A549 treated with GW870086 at 1 μM for 4 hours (cell line): ENCODE measurements at places on chromosomes 4 and X. TPM values are rescaled to one million over a fixed set of nuclear protein-coding genes. Genes with fewer than 3 reads are reported as not detected.

Gene PLP1
- not detected in 5 replicates for total RNA-seq

Gene NUDT6
- total RNA-seq: 6.5 to 7.8 TPM (median 7.3 TPM) in 5 replicates

Gene FABP2
- not detected in 5 replicates for total RNA-seq

Gene NAP1L3
- 0.27 to 0.50 TPM (median 0.34 TPM) in 5 replicates for total RNA-seq

Gene YIPF7
- total RNA-seq: not detected in 5 replicates

Gene RHOXF2
- not detected in 5 replicates for total RNA-seq

Gene TMEM31
- not detected in 5 replicates for total RNA-seq

Gene IBSP
- total RNA-seq: not detected in 5 replicates

Gene SNX25
- 6.1 to 7.6 TPM (median 7.5 TPM) in 5 replicates for total RNA-seq

Gene FATE1
- total RNA-seq: not detected in 5 replicates

Gene BCAP31
- total RNA-seq: 350 to 420 TPM (median 366 TPM) in 5 replicates

Gene PNMA5
- not detected in 5 replicates for total RNA-seq

Gene RENBP
- 0.09 to 0.29 TPM (median 0.14 TPM) in 4 of 5 replicates, not detected in the other for total RNA-seq

Gene EGFL6
- 0.05 to 0.06 TPM in 2 of 5 replicates, not detected in the others for total RNA-seq

Gene LANCL3
- total RNA-seq: not detected in 5 replicates

Gene ZAR1
- 0.14 TPM in 1 of 5 replicates, not detected in the others for total RNA-seq

Gene DSPP
- total RNA-seq: not detected in 5 replicates

Gene BRS3
- not detected in 5 replicates for total RNA-seq

Gene ANXA10
- 2.0 to 3.1 TPM (median 2.9 TPM) in 5 replicates for total RNA-seq

Gene GAGE12E
- not detected in 5 replicates for total RNA-seq

Gene CYP2U1
- total RNA-seq: 1.1 to 1.8 TPM (median 1.5 TPM) in 5 replicates

Gene FAAH2
- 0.07 to 0.12 TPM (median 0.10 TPM) in 3 of 5 replicates, not detected in the others for total RNA-seq

Gene VEGFD
- total RNA-seq: 0.27 to 0.42 TPM (median 0.29 TPM) in 5 replicates

Gene MAML3
- 9.4 to 11.1 TPM (median 10.7 TPM) in 5 replicates for total RNA-seq

Gene AFM
- total RNA-seq: not detected in 5 replicates

Gene NMU
- 0.37 to 1.1 TPM (median 0.82 TPM) in 5 replicates for total RNA-seq

Gene XAGE3
- total RNA-seq: not detected in 5 replicates

Gene XAGE2
- total RNA-seq: not detected in 5 replicates

Gene GPR101
- not detected in 5 replicates for total RNA-seq

Gene FGFR3
- total RNA-seq: 1.2 to 3.1 TPM (median 2.8 TPM) in 5 replicates
